RWPE2 (cell line): ENCODE measurements at places on chromosomes 16 and 17.

DNA sequence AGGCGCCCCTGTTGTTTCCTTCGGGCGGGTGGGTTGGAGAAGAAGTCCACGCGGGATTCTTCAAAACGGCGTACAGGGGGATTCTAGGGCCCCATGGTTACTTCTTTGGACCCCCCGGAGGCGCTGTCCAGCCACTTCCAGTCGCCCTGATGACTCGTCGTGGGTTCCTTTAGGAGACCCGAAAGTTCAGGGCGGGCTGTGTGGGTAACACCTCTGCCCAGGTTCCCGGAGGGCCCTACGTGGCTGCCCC, 716 bp upstream of the HIC1 start:
- DNase-seq = no peak

DNA sequence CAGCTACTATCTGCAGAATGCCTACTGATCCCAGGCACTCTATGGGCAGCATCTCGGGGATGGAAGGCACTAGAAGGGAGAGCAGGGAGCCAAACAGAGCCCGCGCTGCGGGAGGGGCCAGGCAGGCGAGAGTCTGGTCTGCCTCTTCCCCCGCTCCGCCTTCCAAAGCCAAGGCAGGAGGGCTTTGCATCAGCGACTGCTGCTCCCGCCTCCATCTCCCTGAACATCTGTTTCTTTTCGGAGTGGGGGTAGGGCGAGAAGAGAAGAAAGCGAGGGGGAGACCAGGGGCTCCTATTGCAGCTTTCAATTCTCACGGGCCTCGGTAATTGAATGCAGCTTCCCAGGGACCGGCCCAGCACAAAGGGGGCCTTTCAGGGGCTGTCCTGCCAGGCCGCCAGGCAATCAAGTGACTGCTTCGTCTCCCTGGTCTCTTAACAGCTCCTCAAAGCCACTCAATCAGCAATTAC, 31.4 kb upstream of the CDC42EP4 start:
- DNase-seq = no peak

DNA sequence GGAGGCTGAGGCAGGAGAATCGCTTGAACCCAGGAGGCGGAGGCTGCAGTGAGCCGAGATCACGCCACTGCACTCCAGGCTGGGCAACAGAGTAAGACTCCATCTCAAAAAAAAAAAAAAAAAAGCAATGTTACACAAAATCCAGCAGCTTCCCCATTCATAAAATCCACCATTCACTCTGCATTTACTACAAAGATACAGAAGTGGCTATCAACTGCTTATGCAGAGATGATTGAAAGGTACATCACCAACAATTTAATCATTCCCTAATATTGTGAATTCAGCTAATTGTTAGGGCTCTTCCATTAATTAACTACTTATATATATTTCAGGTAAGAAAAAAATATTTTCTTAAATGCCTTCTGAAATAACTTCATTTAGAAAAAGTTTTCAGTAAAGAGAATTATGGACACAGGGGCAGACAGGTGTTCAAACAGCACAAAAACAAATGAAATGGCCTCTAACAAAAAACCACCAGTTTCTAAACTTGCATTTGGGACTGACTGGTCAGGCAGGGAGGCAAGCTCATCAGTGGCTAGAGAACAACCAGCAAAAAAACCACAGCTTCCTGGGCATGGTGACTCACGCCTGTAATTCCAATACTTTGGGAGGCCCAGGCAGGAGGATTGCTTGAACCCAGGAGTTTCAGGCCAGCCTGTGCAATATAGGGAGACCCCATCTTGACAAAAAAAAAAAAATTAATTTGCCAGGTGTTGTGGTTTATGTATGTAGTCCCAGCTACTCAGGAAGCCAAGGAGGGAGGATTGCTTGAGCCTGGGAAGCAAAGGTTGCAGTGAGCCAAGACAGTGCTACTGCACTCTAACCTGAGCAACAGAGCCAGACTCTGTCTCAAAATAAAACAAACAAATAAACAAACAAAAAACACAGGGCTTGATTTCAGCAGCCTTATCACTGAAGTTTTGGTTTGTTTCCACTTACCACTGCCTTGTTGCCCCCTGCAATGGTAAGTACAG, 26.3 kb downstream of the ERN1 start:
- no peak for DNase-seq

GRCh38 chr17:3960764-3961163, 3.5 kb downstream of the ATP2A3 start:
- no peak for DNase-seq

DNA sequence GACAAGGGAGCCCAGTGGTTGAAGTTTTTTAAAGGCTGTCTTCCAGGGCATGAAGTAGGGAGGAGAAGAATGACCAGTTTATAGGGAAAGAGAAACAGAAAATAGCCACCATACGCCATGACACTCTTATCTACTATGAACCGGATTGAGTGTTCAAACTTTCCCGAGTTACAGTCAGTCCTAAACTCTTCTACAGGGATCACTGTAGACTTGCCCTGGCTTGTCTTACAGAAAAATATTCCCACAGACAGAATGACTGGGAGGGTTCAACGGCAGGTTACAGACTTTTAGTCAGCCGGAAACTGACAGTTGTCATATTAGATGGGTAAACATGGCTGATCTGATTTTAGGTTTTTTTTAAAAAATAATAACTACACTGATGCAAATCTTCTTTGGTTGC, 662.5 kb upstream of the SOX9 start:
- peak; percentile 62 for DNase-seq

GRCh38 chr17:33049781-33050414, 58.3 kb downstream of the SPACA3 start:
- no peak for DNase-seq

DNA sequence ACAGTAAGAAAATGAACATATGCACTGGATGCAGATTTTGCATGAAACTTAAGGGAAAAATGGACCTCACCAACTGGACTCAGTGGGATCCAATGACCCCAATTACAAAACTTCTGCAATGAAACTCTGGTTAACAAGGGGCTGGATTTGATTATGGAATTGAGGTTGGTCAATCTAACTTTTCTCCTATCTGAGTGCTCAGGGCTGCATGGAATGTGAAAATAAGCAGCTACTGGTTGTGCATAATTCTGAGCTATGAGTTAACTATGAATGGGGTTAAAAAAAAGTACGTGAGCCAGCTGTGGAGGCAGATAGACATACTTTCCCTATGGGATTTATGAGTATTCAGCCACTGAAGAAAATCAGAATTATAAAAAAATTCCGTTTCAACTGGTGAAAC, 9.2 kb downstream of the FAM20A start:
- no peak for DNase-seq

- no peak for DNase-seq
Observed at GRCh38 chr17:74720506-74720905, 7.8 kb upstream of the CD300LF start.

GRCh38 chr16:63830061-63830460, 1291.8 kb downstream of the CDH11 start:
- no peak for DNase-seq

DNA sequence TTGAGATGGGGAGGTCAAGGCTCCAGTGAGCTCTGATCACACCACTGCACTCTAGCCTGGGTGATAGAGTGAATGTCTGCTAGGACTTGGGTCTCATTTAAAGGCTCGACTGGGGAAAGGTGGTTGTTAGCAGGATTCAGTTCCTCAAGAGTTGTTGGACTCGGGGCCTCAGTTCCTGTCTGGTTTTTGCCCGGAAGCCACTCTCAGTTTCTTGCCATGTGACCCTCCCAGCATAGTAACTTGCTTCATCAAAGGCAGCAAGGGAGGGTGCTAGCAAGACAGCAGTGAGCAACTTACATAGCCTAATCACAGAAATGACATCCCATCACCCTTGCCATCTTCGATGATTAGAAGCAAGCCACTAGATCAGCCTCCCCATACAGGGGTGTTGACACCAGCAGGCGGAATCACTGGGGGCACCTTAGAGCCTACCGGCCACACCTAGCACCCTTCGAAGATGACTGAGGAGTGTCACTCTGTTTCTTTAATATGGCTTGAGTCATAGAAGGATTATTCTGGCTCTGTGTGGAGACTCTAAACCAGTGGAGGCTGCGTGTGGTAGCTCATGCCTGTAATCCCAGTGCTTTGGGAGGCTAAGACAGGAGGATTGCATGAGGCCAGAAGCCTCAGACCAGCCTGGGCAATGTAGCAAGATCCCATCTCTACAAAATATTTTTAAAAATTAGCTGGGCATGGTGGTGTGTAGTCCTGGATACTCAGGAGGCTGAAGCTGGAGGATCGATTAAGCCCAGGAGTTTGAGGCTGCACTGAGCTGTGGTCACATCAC, 13.2 kb upstream of the SCNN1B start:
- DNase-seq = no peak

- DNase-seq = no peak
Observed at GRCh38 chr16:26961459-26961858, 105.3 kb upstream of the C16orf82 start.

DNA sequence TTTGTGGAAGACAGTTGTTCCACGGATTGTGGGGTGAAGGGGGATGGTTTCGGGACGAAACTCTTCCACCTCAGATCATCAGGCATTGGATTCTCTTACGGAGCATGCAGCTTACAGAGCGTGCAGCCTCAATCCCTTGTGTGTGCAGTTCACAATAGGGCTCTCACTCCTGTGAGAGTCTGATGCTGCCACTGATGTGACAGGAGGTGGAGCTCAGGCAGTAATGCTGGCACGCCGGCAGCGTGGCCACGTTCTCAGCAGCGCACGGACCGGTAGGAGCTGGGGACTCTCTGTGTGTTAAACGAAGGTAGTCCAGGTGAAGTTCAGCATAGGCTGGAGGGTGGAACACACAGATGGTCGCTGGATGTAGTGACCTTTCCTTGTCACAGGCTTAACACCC, 37.8 kb downstream of the SEC14L1 start:
- DNase-seq = no peak

GRCh38 chr16:17845031-17845430, 374.3 kb upstream of the XYLT1 start:
- DNase-seq = no peak

GRCh38 chr16:13155377-13155776, 254.0 kb downstream of the SHISA9 start:
- DNase-seq = no peak

DNA sequence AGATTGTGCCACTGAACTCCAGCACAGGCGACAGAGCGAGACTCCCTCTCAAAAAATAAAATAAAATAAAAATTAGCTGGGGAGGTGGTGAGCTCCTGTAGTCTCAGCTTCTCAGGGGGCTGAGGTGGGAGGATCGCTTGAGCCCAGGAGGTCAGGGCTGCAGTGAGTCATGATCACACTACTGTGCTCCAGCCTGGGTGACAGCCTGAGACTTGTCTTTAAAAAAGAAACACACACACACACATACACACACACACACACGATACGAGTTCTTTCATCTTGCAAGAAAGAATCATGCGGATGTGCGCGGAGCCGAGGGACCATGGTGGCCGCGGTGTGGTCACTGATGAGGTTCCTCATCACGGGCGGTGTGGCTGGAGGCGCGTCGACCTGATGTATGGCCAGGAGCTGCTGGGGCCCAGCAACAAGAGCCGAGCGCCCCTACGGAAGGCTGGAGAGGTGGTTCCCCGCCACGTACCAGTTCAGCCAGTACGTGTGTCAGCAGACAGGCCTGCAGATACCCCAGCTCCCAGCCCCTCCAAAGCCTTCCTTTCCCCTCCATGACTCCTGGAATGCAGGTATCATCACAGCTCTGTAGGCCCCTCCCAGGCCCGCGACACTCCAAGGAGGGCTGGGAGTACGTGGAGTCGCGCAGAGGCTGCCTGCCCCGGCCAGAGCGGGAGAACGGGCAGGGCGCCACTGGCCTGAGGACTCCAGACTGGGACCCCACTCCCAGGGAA, 20.7 kb downstream of the NXN start:
- DNase-seq = no peak

- peak; percentile 76 for DNase-seq
Observed at GRCh38 chr16:8730335-8730915, 56.0 kb downstream of the ABAT start.

DNA sequence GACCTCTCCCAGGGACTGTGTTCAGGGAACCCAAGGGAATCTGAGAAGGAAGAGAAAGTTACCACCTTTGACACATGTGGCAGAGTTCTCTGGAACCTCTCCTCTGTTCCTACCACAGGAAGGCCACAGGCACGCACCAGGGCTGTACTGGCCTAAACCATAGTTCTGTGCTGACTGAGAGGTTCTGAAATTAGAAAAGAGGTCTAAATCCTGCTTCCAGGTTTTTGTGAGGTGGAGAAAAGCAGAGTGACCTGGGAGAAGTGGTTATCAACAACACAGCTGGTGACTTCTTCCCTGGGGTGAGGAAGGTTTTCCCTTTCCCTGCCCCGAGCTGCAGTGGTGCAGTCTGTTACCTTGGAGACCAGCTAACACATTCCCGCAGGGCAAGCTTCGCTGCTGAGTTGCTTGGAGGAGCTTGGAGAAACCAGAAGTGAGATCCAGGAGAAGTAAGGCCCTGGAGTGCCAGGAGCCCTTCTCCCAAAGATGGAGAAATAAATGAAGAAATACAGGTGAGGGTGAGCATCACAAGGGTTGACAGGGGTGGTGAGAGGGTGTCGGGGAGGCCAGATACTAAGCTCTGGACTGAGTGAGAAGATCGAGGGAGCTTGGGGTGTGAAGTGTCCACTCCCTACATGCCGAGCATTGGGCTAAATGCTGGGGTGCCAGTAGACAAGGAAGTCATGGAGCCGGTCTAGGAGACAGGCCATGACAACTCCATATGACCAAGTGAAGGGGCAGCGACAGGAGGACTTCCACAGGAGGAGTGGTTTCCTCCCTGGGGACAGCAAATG, at the start of gene VWA3A:
Gene VWA3A (plus strand): TSS at position 399 of the 791 bp plus-strand sequence. CDS start 97 bp downstream, at position 496.
- no peak for DNase-seq

DNA sequence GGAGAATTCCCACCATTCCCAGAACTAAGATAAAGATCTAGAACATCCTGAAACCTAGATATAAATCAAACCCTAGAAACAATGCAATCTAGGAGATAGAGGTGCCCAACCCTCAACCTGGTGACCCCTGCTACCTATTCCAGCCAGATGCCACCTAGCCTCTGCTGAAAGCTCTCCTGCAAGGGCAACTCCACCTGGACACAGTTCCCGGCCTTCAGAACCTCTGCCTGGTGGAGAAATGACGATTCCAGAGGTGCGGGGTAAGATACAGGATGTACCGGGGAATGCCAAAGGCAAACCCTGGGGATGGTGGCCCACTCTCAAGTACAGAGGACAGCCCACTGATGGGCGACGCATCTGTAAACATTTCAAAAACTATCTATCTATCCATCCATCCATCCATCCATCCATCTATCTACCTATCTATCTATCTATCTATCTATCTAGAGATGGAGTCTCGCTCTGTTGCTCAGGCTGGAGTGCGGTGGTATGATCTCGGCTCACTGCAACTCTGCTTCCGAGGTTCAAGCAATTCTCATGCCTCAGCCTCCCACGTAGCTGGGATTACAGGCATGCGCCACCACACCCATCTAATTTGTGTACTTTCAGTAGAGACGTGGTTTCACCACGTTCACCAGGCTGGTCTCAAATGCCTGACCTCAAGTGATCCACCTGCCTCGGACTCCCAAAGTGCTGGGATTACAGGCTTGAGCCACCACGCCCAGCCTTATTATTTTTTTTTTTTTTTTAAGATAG, 19.0 kb downstream of the MEAK7 start:
- peak; percentile 36 for DNase-seq

GRCh38 chr16:62977876-62978275, 941.6 kb upstream of the CDH8 start:
- DNase-seq = peak; percentile 78

GRCh38 chr16:67741118-67741517, 22.0 kb upstream of the GFOD2 start:
- no peak for DNase-seq

GRCh38 chr17:8029121-8029520, 9.7 kb upstream of the ALOX15B start:
- DNase-seq = peak; percentile 21
